ENCODE measurements at places on chromosomes 16 and 17.

GRCh38 chr17:9862949-9863348, 37.2 kb downstream of the GLP2R start:
- DNase-seq: no peak

GRCh38 chr17:19719355-19720209, 3.2 kb upstream of the SLC47A2 start:
- no peak for DNase-seq

- no peak for DNase-seq
These were observed 221.2 kb downstream of the CDH13 start for GRCh38 chr16:82848013-82848412.

DNA sequence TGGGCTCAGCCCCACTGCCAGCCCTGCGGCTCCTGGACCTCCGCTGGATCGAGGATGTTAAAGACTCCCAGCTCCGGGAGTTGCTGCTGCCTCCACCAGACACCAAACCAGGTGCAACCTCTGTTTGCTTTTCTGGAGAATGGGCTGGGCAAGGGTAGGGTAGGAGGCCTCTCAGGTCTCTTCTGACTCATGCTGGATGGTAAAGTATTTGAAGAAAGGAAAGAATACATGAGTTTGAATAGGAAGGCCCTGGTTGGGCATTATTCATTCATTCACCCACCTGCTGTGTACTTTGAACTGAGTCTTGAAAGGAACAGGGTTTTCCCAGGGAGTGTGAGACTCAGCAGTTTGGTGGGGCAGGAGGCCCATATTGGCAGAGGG, 6.5 kb upstream of the ORAI3 start:
- no peak for DNase-seq

DNA sequence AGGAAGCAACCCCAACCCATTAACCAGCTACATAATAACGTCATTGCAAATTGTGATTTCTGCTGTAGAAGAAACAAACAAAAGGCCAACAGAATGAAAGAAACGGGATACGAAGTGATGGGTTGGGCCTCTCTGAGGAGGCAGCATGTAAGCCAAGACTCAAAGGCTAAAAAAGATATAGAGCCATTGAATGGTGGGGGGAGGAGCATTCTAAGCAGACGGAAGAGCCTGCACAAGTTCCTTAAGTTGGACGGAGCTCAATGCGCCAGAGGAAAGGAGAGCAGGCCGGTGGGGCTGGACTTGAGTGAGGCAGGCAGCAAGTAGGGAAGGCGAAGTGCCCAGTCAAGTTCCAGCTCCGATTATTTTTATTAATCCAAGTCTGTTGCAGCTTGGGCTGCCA, 160.3 kb downstream of the SHISA9 start:
- DNase-seq: no peak

DNA sequence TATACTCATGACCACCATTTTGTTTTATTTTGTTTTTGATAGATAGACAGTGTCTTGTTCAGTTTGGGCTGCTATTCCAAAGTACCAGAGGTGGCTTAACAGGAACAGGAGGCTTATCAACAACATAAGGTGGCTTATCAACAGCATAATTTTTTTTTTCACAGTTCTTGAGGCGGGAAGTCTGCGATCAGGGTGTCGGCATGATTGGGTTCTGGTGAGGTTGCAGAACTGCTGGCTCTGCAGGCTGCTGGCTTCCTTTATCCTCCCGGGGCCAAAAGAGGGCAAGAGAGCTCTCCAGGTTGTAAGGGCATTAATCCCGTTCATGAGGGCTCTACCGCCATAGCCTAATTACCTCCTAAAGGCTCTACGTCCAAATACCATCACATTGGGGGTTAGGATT, 11.8 kb upstream of the HSD17B2 start:
- no peak for DNase-seq

DNA sequence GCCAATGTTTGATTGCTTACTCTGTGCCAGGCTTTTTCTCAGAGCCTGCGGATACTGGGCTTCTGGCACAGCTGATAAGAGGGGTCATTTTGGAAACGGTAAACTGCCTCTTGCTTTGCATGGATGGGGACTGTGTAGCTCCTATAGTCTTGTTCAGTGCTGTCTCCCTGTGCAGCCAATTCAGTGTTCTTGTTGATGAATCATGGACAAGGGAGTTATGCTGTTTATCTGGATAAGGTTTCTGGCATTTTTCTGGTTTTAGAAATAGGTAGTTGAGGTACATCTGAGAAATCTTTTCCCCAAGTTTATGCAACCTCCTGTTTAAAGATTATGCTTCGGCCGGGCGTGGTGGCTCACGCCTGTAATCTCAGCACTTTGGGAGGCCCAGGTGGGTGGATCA, 16.7 kb upstream of the TANGO6 start:
- DNase-seq: no peak

DNA sequence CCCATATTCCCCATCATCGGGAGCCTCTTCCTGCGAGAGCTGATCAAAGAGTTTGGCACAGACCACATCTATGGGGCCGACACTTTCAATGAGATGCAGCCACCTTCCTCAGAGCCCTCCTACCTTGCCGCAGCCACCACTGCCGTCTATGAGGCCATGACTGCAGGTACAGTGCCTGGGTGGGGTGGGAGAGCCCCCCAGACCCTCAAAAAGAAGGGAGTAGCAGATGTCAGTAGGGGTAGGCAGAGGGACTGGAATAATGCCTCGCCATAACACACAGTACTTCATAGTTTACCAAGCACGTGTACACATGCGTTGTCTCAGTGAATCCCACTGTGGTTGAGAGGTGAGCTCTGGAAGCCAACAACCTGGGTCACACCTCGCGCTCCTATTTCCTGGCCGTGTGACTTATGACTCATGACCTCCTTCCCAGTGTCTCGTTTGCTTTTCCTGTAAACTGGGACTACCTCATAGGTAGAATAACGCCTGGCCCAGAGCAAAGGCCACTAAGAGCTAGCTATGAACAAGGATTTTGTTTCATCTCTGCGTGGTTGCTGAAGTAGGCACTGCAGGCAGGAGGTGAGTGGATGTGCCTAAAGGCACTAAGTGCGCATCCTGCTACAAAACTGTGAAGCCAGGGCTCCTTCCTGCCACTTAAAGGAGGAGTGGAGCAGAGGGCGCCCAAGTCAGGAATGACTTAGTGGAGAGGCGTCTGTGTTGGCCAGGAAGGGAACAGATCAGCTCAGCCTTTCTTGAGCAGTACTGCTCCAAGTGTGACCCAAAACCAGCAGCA, 5.2 kb downstream of the NAGLU start:
- DNase-seq: no peak
